ENCODE measurements at places on chromosomes 7 and 10.

GRCh38 chr10:116190883-116191282, 82.1 kb downstream of the GFRA1 start:
- DNase-seq: no peak

DNA sequence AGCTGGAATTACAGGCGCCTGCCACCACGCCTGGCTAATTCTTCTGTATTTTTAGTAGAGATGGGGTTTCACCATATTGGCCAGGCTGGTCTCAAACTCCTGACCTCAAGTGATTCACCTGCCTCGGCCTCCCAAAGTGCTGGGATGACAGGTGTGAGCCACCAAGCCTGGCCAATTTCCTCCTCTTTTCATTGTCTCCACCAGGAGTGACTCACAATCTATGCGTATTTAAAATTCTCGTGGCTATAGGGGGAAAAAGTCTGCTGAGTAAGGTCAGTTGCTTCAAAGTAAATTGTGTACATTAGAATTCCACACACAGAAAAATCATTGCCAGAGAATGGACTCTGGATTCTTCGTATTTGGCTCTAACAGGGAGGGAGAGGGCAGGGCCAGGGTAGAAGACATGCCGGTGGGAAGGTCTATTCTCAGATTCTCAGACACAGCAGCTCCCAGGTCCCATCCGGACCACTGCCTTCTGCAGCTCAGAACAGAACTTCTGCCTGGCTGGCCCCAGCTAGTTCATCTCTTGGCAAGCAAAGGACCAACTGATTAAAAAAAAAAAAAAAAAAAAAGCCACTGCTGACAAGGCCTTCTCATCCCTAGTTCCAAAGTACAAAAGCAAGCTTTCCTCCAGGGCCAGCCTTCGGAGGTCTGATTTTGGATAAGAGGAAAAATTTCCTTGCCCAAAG, 22.2 kb downstream of the PSPH start:
- DNase-seq: no peak

DNA sequence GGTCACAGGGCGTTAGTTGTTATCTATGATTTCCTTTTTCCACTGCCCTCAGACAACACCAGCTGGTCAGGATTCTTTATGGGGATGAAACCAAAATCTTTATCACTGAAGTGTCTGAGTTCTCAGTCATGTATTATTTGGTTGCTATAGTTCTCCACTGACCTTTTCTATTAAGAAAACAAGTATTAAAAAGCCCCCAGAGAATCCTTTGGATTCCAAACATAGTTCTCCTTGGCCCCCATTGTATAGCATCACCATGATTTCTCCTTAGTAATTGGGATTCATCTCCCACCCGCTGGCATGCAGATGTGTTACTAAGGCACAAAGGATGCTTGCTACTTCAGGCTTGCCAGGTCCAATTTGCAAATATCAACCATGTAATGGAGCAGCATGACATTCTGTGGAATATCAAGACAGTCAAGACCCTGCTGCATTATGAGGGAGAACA, 94.3 kb downstream of the IQUB start:
- no peak for DNase-seq

DNA sequence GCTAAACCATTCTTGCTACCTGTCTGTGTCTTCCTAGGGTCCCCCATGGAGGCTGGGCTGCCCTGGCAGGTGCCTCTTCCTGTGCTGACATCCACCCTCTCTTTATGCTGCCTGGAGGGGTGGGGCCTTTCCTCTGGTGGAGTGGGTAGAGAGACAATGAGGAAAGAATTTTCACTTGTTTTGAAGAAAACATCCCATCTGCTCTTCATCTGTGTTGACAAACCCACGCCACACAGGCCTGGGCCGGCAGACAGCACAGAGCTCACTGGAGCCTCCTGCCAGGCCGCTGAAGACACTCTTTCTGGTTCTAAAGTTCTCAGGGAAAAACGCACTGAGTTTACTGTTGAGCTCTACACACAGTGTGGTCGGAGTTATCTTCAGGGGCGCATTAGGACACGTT, 328.2 kb downstream of the GLRX3 start:
- no peak for DNase-seq

DNA sequence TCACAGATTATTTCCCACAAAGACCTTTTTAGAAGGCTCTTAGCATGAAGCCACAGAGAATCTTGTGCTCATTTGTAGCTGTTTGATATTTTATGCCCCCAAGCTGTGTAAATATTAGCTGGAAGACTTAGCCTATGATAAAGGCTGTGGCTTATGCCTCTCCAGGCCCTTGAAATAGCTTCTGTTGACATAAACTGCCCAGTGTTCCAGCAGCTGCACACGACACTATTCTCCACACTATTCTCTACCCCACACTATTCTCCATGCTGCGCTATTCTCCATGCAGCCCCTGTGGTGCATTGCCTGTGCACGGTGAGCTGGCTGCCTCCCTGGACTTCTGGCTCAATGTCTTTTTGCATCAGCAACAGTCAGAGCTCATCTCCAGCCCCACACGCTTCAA, 13.1 kb downstream of the DDC start:
- peak; percentile 98 for DNase-seq

DNA sequence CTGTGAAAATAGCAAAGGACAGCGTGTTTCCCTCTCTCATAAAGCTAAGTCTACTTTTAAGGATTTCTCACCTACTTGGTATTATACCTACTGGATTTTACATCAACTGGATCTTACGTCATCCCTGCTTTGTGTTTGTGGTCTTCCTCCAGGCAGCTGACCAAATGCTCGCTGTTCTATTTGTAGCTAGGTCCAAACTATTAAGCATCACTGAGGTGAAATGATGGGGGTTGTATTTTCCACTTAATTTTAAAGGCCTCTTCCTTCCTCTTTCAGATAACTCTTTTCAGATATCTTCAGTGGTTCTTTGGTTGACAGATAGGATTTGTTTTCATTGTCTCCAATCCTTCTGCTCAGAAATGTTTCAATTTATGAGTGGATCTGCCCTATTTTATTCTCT, 169.7 kb downstream of the RNLS start:
- no peak for DNase-seq

- no peak for DNase-seq
Observed at GRCh38 chr7:110718503-110719205, 372.3 kb upstream of the LRRN3 start.

DNA sequence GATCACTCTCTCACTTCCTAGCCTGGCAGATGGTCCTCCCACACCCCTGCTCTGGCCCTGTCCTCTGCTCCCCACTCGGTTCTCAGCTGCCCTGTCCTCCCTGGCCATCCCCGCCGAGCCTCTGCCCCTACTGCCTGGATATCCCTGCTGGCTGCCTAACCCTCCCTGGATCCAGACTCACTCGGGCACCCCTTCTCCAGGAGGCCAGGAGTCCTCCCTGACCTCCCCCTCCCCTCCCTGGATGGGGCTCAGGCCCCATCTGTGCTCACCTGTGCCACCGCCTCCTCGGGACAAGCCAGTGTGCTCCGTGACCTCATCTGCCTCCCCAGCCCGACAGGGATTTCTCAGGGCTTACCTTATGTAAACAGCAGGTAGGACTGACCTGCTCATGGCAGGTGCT, 406.1 kb downstream of the TCERG1L start:
- no peak for DNase-seq

DNA sequence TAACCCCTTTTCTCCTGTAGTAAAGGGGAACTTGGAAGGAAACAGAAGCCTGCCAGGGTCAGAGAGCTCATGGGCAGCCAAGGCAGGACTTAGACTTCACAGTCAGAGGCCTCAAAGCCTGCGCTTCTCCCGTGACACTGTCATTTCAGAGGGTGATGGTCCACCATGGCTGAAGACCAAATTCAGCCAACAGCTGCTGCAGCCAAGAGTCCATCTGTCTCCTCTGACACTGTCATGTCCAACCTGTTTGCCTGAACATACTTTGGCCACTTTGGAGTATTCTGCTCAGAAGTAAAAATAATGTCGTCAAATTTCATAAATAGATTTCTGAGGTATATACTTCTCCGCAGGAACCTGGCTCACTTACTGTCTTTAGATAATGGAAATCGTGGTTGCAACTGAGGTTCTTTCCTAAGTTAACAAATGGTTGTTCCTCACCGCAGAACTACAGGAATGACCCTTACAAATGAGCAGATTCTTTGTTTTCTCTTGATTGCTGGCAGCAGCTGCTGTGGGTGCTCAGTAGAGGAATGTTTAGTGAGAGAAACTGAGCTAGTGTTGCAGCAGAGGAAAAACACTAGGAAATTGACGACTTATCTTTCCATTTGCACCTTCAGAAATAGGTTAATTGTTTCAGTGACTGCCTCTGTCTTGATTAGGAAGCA, 626.5 kb downstream of the SDK1 start:
- DNase-seq: no peak

GRCh38 chr7:88546808-88547207, 212.7 kb upstream of the ZNF804B start:
- DNase-seq: no peak

GRCh38 chr7:12389089-12389700, 14.5 kb downstream of the VWDE start:
- DNase-seq: peak; percentile 84

- no peak for DNase-seq
Observed at GRCh38 chr10:118957966-118958365, 71.5 kb upstream of the NANOS1 start.

DNA sequence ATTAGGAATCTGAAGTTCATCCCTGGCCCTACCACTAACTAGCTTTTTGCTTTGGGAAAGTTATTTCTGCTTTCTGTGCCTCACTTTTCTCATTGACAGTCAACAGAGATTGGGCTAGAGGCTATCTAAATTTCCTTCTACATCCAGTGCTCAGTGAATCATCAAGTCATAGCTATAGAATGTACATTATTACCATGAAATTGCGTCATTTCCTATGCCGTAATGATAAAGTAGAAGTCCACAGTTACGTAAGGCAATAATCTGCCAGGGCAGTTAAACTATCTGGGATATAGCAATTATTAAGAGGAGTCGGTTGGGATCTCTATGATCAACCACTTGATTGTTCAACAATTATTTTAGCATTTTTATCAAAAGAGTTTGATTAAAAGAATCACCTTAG, 64.4 kb downstream of the ITGB8 start:
- no peak for DNase-seq

DNA sequence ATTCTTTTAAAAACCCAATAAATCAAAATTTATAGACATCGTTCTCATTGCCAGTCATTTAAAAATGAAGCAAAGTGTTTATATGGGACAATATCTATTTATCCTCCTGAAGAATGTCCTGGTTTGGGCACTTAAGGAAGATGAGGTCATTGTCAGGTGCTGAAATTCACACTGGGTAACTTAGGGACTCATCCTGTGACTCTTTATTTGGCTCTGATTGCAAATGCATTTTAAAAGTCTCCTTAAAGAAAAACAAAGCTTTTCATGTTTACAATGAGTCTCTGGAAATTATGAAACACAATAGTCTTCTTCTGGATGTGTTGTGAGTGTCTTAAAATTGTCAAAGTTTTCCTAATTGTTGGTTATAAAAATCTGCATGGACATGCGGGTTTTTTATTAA, 69.5 kb upstream of the GPR158 start:
- no peak for DNase-seq

- no peak for DNase-seq
Observed at GRCh38 chr7:21777921-21778320, 167.8 kb downstream of the CDCA7L start.

GRCh38 chr7:105002-105401, 87.4 kb upstream of the FAM20C start:
- no peak for DNase-seq

DNA sequence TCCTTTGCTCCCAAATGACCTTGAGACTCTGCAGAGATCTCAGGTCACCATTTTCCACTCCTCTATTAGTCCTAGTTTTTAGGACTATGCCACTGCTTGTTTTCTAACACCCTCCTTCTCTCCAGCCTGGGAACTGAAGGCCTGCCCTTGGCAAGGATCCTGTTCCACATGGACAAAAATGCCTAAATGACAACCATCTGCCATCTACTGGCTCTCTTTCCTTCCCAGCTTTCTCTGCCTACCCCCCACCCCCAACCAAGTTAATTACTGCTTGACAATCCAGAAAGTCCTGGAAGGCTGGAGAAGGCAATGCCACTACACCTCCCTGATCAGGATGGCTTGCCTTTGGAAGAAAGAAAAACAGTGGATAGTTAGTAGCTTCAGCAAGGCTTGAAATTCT, 44.8 kb upstream of the SP8 start:
- DNase-seq: no peak

DNA sequence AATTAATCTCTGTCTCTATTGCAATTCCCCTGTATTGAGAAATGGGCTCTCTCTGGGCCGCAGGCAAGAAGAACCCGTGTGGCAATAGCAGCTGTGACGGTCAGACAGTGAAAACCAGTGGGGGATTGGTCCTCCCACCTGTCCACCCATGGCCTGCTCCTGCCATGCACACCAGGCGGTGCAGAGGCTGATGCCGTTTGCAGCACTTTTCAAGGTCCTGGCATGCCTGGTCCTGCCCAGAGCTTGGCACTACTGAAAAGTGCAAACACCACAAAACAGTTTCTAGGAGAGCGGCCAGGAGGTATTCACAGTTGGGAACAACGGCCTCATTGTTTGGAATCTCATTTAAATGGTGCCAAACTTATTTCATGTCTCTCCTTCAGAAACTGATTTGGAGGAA, 41.5 kb downstream of the PSPH start:
- DNase-seq: no peak

GRCh38 chr10:59435707-59436106, 73.4 kb upstream of the FAM13C start:
- DNase-seq: no peak

- DNase-seq: no peak
Observed at GRCh38 chr10:17238445-17239291, 10.6 kb downstream of the VIM start.

DNA sequence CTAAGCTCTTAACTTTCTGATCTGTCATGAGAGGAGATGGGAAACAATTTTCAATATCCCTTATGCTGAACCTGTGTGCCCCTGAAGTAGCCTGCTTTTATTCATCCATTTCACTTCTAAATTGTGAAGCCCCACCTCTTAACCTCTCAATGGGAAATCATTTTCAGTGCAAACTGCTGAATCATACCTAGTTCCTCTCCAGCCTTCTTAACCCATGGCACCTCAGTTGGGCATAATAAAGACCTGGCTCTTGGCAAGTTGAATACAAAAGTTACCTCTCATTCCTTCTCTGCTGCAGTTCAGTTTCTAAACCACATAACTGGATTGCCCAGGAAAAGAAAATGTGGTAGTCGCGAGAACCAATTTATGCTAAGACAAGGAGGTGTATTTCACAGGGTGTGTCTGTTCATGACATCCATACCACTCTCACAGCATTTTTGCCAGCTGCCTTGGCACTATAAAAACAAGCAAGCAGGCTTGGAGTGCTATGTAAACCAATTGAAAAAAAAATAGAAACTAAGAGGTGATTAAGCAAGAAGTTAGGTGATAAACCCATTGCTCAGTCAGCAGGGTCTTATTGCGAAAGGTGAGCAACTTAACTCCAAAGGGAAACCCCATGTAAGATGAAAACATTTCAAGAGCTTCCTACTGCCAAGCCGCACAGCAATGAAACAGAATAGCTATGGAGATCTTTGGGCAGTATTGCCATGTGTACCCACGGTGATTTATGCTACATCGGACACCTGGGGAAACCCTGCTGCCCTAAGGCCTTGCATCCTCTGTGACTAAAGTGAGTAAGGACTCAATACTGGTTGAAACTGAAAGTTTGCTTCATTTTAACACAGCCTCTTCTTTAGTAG, 57.0 kb upstream of the DKK1 start:
- DNase-seq: no peak
